Parietal lobe (tissue), 2 donors: ENCODE measurements at places on chromosomes 7 and 10. TPM values are rescaled to one million over a fixed set of nuclear protein-coding genes. Genes with fewer than 3 reads are reported as not detected.

ZNF511 gene
- total RNA-seq, result 7.2 TPM

CNTNAP2 gene
- 73.9 TPM for total RNA-seq

NANOS1 gene
- 2.8 TPM for total RNA-seq

HABP2 gene
- not detected for total RNA-seq

ACSL5 gene
- 1.3 TPM for total RNA-seq

IQUB gene
- 3.8 TPM for total RNA-seq

FGL2 gene
- total RNA-seq, result 0.63 TPM

CCDC71L gene
- total RNA-seq, result 63.2 TPM

BTRC gene
- 52.9 TPM for total RNA-seq

ELMO1 gene
- 145 TPM for total RNA-seq
